ENCODE measurements at places on chromosomes 7 and 10.

- DNase-seq, result no peak
Measured at GRCh38 chr7:98231493-98232262, 20.4 kb downstream of the TECPR1 start.

GRCh38 chr7:50149369-50149768, 56.3 kb upstream of the ZPBP start:
- DNase-seq, result no peak

DNA sequence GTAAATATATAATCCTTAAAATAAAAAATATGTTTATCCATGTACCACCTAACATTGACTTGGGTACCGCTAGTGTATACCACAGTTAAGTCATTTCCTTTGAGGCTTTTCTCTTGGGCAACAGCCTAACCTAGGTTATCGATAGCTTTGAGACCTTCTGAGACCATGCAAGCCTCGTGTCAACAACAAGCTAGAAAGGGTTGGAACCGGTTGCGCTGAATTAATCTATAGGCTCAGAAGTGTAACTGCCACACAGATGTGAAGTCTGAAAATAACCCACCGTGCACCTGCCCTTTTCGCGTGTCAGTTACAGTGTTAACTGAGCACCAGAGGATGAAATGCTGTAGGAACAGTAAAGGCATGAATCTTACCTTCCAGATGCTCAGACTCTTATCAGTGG, 59.8 kb downstream of the ARID5B start:
- DNase-seq, result no peak

DNA sequence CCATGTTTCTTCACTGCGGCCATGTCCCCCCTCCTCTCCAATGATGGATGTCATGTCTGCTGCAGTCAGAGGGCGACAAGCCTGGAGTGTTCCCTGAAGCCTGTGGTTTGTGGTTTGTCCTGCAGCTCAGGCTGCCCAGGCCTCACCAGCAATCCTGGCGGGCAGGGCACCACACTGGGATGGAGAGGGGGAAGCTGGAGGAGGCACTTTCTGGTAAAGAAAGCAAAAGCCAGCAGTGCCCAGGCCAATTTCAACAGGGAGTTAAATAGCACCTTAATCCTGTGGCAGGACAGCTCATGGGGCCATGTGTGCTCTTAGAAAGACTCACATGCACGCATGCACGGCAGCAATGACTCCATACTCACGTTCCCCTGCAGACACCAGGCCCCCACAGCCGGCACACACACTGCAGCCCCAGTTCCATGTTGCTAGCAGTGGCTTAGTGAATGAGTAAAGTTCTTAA, 158.3 kb downstream of the EGFR start:
- peak; percentile 56 for DNase-seq

GRCh38 chr10:71398976-71399375, 2.3 kb downstream of the CDH23 start:
- peak; percentile 32 for DNase-seq

GRCh38 chr7:99373091-99374066, 1.2 kb upstream of the ARPC1B start:
- DNase-seq, result no peak

Measured in sciatic nerve (tissue), 2 donors.